SK-N-MC (cell line): ENCODE measurements at places on chromosomes 1 and 21.

DNA sequence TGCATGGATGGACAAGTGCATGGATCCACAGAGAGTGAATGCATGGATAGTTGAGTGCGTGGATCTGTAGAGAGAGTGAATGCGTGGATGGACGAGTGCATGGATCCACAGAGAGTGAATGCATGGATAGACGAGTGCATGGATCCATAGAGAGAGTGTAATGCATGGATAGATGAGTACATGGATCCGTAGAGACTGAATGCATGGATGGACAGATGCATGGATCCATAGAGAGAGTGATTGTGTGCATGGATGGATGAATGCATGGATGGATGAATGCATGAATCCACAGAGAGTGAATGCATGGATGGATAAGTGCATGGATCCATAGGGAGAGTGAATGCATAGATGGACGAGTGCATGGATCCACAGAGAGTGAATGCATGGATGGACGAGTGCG is 153.8 kb downstream of the PCBP3 start:
- no peak for DNase-seq

- no peak for DNase-seq
Observed at GRCh38 chr1:110928904-110929303, 34.8 kb downstream of the LRIF1 start.

DNA sequence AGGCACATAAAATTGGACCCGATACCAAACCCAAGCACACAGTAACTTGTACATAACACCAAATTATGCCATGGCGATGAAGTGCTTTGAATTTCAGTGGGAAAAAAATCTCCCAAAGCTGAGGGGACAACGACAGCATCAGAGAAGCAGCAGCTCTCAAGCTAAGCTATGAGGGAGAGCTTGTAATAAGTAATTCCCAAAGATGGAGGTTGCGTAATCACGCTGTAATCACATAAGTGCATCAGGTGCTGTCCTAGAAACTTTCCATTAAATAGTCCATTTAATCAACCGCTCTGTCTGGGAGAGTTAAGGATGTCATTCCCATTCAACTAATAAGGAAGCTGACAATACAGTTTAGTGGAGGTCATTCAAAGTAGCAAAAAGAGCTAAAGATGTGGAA is 37.6 kb upstream of the KRTAP19-8 start:
- no peak for DNase-seq

DNA sequence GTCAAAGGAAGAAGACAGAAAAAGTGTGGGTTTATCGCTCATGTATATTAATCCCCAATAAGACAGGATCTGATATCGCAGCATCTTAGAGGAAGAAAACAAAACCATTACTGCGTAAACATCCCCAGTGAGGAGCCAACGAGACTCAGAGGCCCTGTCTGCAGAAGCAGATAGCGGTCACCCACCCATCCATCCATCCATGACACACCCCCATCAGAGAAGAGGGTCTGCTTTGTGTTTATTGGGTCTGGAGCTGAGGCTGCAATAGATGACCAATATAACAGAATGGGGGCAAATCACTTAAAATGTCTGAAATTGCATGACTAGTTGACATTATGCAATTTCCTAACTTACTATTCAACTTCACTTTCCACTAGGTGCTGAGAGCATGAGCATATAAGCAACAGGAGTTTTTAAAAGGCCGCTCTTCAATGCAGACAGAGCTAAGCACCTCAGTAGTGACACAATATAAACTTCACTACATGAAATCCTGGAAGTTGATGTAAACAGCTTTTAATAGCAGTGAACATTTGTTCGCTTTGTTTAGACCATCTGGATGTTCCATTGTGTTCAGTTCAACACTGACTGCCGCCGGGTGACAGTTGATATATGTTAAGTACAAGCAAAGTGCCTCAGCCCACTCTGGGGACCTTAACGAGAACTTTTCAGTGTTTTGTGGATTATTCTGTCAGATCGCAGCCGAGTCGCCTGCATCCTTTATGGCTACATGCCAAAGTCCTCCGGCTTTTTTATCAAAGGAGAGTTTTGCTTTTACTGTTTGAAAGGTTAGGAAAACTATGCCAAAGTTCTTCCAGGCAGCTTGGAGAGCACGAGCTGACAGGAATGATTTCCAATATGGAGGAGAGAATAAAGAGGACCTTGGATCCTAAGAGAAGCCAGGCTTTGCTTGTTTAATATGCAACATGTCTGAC is 167.5 kb downstream of the ZNF281 start:
- no peak for DNase-seq
